ENCODE measurements at places on chromosomes 5 and 9. TPM values are rescaled to one million over a fixed set of nuclear protein-coding genes. Genes with fewer than 3 reads are reported as not detected.

GPR150 gene
- total RNA-seq: 0.32 TPM

CNTNAP3 gene
- total RNA-seq: 3.5 TPM

LEAP2 gene
- total RNA-seq: 0.34 TPM

IL7R gene
- total RNA-seq: 0.79 TPM

TSSK1B gene
- 0.16 TPM for total RNA-seq

SLC34A3 gene
- total RNA-seq: not detected

IFNA21 gene
- not detected for total RNA-seq

LMX1B gene
- not detected for total RNA-seq

SPINK6 gene
- total RNA-seq: not detected

PLAC8L1 gene
- not detected for total RNA-seq

RALGPS1 gene
- 1.7 TPM for total RNA-seq

ECM2 gene
- 7.2 TPM for total RNA-seq

TERT gene
- not detected for total RNA-seq

RUFY1 gene
- 63.9 TPM for total RNA-seq

WDR38 gene
- total RNA-seq: not detected

HTR4 gene
- total RNA-seq: not detected

COL15A1 gene
- total RNA-seq: 1.1 TPM

BRINP1 gene
- total RNA-seq: not detected

GM2A gene
- 35.0 TPM for total RNA-seq

GFI1B gene
- not detected for total RNA-seq

ATP6V0E1 gene
- total RNA-seq: 458 TPM

NME5 gene
- total RNA-seq: 2.7 TPM

CDC25C gene
- 0.26 TPM for total RNA-seq

ATP10B gene
- not detected for total RNA-seq

PCDHGC4 gene
- total RNA-seq: 3.3 TPM

PCAT7 gene
- total RNA-seq: not detected

FCN2 gene
- total RNA-seq: not detected

RFK gene
- 10.2 TPM for total RNA-seq

ACTBL2 gene
- under 0.01 TPM for total RNA-seq

CATSPER3 gene
- total RNA-seq: 0.16 TPM

CBY3 gene
- 0.16 TPM for total RNA-seq

PHF24 gene
- total RNA-seq: 0.16 TPM

CNOT8 gene
- total RNA-seq: 42.1 TPM

PHYKPL gene
- 61.0 TPM for total RNA-seq

SEC16A gene
- 10.4 TPM for total RNA-seq

AMBP gene
- total RNA-seq: 0.86 TPM

C5orf58 gene
- total RNA-seq: not detected

MARCHF11 gene
- total RNA-seq: not detected

MGAT4B gene
- 101 TPM for total RNA-seq

INSL6 gene
- not detected for total RNA-seq

ISL1 gene
- not detected for total RNA-seq

PCDHGB1 gene
- total RNA-seq: 1.5 TPM

AGTPBP1 gene
- 7.4 TPM for total RNA-seq

RGS14 gene
- 6.3 TPM for total RNA-seq

OSTF1 gene
- 38.5 TPM for total RNA-seq

ADRA1B gene
- not detected for total RNA-seq

SLC6A18 gene
- not detected for total RNA-seq

CARTPT gene
- total RNA-seq: not detected

SNCB gene
- 0.32 TPM for total RNA-seq
